ENCODE measurements at places on chromosomes 13 and 19.
A peak's percentile ranks its signal among the peaks of the same experiment; 100 is the strongest.

GRCh38 chr19:48608798-48609263 is 2.3 kb downstream of the SPACA4 start:
- DNase-seq: peak; percentile 51

GRCh38 chr13:61294467-61295191 is 121.0 kb downstream of the PCDH20 start:
- no peak for DNase-seq

GRCh38 chr13:95115525-95115924 is 185.7 kb downstream of the ABCC4 start:
- DNase-seq: no peak

DNA sequence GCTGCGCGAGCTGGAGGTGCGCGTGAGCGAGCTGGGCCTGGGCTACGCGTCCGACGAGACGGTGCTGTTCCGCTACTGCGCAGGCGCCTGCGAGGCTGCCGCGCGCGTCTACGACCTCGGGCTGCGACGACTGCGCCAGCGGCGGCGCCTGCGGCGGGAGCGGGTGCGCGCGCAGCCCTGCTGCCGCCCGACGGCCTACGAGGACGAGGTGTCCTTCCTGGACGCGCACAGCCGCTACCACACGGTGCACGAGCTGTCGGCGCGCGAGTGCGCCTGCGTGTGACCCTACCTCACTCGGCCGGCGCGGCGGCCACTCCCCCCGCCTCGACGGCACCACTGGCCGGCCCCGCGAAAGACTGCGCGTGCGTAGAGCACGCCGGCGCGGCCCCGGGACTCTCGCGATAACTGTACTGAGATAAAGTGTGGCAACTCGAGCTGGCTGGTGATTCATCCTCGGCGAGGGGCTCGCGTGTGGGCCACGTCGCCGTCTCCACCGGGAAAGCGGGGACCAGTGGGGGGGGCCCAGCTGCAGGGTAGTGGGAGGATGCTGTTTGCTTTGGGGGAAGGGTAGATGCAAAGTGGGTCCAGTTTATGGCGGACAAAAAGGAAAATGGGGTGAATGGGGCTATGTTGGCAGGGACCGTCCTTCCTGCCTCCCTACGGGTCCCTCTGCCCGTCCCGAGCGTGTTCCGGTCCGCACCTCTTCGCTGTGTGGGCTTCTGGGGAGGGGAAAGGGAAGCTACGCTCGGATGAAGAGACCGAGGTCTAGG is 11.4 kb downstream of the FUT6 start:
- peak; percentile 46 for DNase-seq

GRCh38 chr19:17599780-17600179 is 44.3 kb downstream of the COLGALT1 start:
- no peak for DNase-seq

DNA sequence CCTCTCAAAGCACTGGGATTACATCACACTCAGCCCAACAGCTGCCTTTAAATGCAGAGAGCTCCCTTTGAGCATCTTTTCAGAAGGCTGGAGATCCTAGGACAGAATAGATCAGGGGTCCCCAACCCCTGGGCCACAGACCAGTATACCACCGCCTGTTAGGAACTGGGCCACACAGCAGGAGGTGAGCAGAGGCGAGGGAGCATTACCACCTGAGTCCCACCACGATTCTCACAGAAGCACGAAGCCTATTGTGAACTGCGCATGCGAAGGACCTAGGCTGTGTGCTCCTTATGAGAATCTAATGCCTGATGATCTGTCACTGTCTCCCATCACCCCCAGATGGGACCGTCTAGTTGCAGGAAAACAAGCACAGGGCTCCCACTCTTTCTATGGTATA is 2.2 kb upstream of the WTIP start:
- DNase-seq: no peak

- DNase-seq: peak; percentile 70
Observed at GRCh38 chr19:35290381-35291127, 1.4 kb upstream of the MAG start.

- no peak for DNase-seq
Observed at GRCh38 chr13:43139211-43139610, 115.8 kb downstream of the DNAJC15 start.

- peak; percentile 69 for DNase-seq
Observed at GRCh38 chr19:2602391-2603181, 99.9 kb downstream of the GNG7 start.

GRCh38 chr13:51027644-51028043 is 83.4 kb downstream of the C13orf42 start:
- no peak for DNase-seq

- no peak for DNase-seq
Observed at GRCh38 chr13:80824229-80824628, 483.3 kb upstream of the SPRY2 start.

- DNase-seq: no peak
Observed at GRCh38 chr19:4375164-4376027, 25.0 kb downstream of the SH3GL1 start.

- DNase-seq: no peak
Observed at GRCh38 chr13:97422118-97423054, 11.6 kb upstream of the RAP2A start.

DNA sequence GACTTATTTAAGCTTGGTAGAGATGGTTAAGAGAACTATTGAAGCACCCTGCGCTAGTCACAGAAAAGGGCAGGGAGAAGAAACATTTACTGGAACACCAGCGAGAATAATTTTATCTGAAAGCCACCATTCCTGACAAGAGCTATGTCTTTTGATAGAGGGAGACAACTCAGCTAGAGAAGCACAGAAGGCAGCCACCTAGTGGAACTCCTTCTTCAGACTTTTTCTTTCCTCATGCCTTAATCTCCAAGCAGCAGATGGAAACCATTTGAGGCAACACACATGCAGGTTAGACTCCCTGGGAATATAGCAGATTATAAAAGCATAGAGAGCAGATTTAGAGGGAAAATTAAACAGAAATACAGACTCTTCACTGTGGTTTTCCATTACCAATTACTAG is 813.4 kb downstream of the SLITRK6 start:
- no peak for DNase-seq

DNA sequence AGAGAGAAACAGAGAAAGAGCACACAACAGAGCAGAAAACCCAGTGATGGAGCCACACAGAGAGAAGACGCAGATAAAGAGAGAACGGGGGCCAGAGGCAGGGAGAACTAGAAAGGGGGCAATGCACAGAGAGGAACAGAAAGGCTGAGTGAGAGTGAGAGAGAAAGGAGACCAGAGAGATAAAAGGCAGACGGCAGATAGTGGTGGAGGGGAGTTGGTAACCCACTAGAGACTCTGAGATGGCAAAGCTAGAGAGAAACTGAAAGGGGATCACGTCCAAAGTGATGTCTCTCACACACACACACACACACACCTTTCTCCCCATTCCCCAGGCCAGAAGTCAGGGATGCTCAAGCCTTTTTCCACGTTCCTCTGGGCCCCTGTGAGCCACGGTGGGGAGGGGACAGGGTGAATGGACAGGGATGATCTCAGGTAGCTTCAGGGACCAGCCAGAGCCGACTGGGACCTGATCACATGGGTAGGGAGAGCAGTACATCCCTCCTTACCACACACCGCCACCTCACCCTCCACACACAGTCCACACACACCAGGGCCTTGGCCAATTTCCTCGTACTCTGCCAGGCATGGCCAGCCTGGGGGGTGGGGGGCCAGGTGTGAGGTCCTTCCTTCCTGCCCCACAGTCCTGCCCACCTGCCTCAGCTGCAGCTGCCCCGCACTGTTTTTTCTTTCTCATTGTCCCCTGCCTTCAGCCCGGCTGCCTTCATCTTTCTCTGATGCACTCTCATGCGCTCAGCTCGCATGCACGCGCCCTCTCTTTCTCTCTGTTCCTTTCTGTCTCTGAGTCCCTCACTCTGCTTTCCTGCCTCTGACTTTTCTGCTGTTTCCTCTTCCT is 22.5 kb upstream of the POU2F2 start:
- DNase-seq: no peak

GRCh38 chr13:24654741-24655140 is 25.5 kb upstream of the ATP12A start:
- DNase-seq: no peak

GRCh38 chr13:106496072-106496997 is 39.1 kb downstream of the EFNB2 start:
- DNase-seq: no peak

DNA sequence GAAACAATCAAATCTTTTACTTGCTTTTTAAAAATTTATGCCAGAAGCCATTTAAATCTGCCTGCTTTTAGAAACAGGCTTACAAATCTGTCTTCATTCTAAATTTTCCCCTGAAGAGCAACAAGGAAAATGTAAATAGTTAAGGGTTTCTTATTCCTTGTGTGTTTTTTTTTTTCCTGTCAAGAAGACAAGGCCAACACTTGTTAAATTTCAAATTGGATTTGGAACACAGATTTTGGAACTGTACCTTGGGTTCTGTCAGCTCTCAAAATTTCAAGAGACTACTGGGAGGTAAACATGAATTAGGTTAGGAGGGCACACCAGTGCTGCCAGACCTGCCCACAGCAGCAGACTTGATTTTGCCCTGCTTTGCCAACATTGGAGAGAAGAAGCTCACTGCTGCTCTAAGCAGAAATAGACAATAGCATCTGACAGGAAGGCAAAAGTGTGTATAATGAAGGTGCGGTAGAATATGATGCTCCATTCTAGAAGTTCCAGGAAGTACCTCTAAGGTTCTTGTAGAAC is 121.7 kb downstream of the NHLRC3 start:
- DNase-seq: no peak

DNA sequence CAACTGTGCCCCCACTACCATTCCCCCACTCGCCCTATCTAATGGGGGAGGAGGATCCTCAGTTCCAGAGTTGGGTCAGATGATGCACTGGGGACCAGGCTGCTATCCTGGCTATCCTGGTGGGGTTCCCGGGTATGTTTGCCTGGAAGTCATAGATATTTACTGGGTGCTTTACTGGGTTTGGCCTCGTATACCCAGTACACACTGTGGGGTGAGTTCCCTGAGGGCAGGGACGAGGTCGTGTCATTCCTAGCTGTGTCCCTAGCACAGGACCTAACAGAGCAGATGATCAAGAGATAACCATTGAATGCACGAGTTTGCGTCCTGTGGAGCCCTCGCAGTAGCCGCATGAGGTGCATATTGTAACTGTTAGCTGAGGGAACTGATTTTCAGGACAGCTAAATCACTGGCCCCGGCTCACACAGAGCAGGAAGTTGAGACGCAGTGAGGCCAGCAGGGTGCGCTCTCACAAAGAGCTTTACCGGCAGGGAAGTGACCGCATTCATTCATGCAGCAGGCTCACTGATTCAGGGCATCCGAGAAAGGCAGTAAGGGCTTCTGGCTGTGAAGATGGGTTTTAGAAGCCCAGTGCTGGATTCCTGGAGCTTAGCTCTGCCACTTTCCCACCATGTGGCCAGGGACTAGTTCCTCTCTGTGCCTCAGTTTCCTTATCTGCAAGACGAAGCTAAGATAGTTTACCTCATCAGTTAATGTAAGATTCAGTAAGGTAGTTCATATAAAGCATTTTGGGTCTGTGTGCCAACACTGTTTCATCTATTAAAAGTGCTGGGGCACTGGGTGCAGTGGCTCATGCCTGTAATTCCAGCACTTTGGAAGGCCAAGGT is 6.0 kb downstream of the RUVBL2 start:
- DNase-seq: no peak

- no peak for DNase-seq
Observed at GRCh38 chr13:23966691-23967615, 69.7 kb upstream of the C1QTNF9B start.

- no peak for DNase-seq
Observed at GRCh38 chr13:21033856-21034602, 27.4 kb downstream of the LATS2 start.

DNA sequence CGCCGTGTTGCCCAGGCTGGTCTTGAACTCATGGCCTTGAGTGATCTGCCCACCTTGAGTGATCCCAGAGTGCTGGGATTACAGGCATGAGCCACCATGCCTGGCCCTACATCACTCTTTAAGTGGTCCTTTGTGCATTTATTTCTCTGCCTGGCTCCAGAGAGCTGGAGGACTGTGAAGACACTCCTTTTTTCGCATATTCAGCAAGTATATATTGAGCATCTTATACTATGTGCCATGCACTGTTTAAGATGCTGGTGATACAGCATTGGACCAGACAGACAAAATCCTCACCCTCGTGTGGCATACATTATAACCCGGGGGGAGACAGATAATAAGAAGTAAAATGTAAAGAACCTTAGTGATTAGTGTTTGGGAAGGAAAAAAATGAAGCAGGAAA is 66.8 kb upstream of the NPAS1 start:
- no peak for DNase-seq

DNA sequence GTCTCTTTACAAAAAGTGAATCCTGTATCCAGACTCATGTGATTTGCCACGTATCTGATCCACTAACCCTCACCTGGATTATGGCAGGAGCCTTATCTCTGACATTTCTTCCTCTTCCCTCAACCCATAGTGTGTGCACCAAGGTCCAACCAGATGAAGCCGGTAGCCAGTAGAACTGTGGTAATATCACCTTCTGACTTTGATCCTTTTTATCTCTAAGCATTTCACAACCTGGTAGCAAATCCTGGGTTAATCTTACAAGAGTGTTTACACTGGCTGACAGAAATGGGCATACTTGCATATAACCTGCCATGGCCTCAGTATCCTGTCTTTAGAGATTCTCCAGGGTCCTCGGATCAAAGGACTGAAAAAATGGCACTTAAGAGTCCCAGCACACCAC is 1.9 kb downstream of the ZNF417 start:
- DNase-seq: no peak

GRCh38 chr13:49652355-49653305 is 24.3 kb downstream of the ARL11 start:
- DNase-seq: no peak

DNA sequence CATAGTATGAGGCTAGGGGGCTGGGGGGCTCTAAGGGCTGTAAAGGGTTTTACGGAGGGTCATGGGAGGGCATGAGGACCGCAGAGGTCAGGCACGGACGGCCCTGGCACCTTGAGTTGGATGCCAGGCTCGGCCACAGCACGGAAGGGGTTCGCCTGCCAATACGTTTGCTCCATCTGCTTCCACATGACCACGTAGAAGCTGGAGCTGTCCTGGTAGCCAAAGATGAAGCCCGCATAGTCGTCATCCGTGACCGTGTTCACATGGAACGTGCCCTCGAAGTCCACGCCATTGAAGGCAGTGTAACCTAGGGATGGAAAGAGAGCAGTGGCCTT is 6.4 kb downstream of the COMP start:
- DNase-seq: no peak

DNA sequence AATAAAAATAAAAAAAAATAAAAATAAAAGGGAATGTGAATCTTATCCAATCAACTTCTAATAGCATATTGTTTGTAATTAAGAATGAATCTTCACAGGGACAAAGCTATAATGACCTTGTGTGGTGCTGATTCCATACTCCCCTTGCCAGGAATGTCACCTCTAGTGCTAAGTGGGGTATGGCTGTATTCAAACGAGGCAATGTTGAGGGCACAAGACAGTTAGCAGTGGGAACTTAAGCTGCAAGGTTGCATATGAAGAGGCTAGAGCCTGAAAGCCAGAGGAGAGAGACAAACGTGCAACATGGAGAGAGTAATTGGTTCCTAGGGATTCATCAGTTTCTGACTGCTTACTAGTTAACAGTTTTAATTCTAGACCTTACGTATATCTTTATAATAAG is 43.9 kb upstream of the CSNK1A1L start:
- DNase-seq: no peak

- no peak for DNase-seq
Observed at GRCh38 chr19:1064661-1065605, 2.0 kb upstream of the ARHGAP45 start.
